ENCODE measurements at places on chromosomes 3 and 15.

GRCh38 chr3:187741403-187742350, 3.6 kb downstream of the BCL6 start:
- peak; percentile 61 for DNase-seq

DNA sequence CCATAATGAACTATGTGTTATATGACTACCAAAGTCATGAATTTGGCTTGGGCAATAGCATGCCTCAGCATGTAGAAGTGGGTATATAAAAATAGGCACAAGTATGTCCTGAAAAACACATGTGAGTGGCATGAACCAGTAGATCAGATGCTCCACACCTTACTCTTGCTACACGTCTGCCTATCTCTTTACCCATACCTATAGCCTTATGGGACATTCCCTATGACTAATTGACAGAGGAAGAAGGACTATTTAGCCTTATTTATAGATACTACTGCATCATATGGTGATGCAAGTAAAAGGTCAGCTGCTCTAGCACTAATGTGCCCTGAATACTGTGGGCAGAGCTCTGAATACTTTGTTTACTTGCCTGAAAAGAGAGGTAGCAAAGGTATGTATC, 81.0 kb upstream of the ZPLD1 start:
- no peak for DNase-seq

DNA sequence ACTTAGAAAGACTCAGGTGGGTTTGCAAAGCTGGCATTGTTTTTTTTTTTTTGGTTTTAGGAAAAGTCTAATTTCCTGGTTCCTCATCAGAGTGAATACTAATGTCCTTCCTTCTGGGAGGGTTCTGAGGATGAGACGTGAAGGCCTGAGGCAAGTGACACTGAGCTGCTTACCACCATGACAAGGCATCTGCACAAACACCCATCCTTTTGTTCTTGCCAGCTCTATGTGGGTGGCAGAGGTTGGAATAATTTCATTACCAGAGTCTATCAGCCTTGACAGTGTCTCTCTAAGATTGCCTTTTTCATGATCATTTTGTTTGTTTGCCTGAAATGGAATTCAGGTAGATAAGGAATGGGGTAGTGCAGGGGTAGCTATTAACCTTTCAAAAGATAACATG, 17.1 kb downstream of the RTP4 start:
- no peak for DNase-seq

- DNase-seq = peak; percentile 27
These were observed 80.3 kb downstream of the CPN2 start for GRCh38 chr3:194270627-194271459.

DNA sequence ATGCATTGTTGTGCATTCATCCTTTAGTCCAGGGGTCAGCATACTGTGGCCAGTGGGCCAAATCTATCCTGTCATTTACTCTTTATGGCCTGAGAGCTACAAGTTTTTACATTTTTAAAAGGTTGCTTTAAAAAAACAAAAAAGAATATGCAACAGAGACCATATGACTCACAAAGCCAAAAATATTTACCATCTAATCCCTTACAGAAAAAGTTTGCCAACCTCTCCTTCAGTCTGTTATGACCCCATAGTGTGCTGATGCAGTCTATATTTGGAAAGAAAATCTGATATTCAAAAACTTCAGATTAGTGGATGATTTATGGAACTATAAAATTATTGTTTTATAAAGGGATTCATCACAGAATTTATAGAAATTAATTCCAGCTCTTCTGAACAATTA, 237.5 kb upstream of the IL12A start:
- no peak for DNase-seq

DNA sequence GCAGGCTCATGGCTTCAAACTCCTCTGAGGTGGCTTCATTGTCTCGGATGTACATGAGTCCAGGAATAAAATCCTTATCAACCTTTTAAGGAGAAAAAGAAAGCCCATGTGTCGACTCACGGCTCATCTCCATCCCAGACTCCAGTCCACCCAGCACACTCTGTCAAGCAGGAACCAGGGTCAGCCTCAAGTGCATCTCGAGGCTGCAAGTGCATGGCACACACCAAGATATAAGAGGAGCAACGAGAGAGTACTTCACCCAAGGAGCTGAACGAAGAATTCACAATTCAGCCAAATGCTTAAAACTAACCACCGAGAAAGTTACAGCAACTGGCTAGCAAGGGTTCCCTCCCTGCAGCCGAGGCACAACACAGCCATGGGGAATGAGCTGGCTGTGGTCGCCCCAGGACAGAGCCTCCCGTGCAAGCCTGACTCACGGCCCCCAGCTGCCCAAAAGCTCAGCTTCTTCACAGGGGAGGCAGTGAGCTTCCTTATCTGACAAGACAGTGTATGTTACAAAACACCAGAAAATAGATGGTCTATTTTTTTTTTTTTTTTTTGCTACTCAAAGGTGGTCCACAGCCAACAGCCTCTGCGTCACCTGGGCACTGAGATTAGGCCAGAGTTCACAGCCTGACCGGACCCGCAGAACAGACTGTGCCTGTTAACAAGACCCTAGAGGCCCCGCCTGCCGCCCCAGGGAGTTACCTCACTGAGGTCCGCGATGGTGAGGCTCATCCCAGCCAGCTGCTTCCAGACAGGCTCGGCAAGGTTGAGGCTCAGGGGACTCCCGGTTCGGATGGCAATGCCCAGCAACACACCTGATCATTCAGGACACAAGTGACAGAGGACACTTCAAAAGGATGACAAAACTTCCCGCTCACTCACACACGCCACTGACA, 15.9 kb upstream of the OCA2 start:
- no peak for DNase-seq

DNA sequence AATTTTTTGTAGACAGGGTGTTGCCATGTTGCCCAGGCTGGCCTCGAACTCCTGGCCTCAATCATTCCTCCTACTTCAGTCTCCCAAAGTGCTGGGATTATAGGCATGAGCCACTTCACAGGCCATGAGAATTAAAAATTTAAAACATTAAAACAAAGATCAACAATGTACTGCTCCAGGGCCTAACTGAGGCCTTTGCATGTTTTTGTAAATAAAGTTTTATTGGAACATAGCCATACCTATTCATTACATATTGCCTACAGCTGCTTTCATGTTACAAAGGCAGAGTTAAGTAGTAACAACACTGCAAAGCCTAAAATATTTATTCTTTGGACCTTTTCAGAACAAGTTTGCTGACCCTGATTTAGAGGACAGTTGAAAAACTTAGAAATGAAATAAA, 9.6 kb downstream of the VPS39 start:
- DNase-seq = no peak

DNA sequence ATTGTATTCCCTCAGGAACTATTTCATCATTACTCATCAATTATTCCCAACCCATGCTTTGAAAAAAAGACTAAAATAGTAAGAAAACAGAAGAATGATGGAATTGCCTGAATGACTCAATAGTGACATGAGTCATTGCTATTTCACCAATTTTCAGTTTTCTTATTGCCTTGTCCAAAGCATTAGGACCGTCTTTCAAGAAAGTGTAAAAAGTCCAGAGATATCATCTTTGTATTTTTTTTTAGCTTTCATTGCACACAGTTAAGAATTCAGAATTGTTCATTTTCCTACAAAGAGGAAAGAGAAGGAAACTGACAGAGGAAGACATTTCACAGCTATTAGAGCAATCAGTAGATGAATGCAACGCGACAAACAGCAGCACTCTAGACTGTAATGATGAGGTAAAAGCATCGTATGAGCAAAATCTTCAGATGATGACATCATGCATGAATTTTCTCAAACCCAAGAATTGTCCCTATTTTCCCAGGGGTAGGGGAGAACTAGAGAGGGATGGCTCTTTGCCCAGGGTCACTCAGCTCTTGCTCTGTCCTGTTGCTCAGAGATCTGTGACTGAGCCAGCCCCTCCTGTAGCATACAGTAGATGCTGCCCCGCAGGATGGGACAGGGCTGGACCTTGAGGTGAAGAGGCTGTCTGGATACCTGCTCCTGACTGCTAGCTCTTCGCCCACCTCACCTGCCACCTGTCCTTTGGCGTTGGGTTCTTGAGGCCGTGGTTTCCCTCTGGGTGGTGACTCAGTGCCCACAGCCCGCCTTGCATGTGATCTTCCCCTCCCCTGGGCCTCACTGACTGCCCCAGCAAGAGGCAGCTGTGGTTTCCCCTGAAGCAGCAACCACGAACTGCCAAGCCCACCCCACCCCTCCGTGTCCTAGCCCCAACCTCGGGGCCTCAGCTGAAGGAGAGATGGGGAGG, 84.8 kb downstream of the PPCDC start:
- DNase-seq = no peak

GRCh38 chr3:89252860-89253259, 145.4 kb downstream of the EPHA3 start:
- no peak for DNase-seq

- no peak for DNase-seq
These were observed 97.4 kb downstream of the SLC9A9 start for GRCh38 chr3:143750841-143751240.

GRCh38 chr3:123349566-123350435, 99.1 kb downstream of the ADCY5 start:
- no peak for DNase-seq

DNA sequence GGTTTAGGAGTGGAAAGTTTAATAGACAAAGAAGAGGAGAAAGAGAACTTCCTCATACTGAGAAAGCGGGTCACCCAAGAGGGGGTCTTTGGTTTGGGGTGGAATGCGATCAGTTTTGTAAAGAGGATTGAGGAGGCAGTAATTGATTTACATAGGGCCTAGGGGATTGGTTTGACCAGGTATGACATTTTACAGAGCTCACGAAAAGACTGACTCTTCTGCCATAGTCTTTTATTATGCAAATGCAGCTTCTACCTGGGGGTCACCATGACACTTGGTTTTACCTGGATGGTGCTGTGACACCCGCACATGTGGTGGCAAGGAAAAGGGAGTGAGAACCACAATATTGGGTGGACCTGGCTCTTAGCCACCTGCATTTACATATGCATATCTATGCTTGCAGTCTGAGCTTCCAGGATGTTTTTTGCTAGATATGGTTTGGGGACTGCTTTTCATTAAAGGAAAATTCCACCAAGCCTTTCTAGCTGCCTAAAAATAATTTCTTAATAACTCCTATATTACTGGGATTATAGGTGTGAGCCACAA, 6.9 kb upstream of the NME9 start:
- DNase-seq = no peak

DNA sequence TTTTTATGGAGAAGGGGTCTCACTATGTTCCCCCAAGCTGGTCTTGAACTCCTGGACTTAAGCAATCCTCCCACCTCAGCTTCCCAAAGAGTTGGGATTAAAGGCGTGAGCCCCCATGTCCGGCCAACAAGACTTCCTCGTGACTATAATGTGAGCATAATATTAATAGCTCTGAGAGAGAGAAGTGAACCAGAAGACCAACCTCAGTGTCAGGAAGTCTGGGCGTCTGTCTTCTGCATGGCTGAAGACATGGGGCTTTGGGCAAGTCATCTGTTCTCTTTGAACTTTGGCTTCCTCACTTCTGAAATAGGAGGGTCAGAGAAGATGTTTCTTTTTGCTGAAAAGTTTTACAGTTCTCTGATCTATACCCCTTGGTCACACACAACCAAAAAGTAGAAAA, 92.1 kb downstream of the SLC49A4 start:
- DNase-seq = no peak

DNA sequence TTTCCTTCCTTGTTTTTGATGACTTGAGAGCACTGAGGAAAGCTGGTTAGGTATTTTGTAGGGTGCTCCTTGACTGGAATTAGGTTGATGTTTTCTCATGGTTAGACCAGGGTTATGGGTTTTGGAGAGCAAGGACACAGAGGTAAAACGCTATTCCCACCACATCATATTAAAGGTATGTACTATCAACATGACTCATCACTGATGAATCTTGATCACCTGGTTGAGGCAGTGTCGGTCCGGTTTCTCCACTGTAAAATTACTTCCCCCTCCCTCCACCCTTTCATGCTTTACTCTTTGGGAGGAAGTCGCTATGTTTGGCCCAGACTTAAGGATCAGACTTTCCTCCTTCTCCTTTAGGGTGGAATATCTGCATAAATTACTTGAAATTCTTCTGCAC, 201.6 kb downstream of the EDEM1 start:
- DNase-seq = no peak

- DNase-seq = no peak
These were observed 116.3 kb downstream of the TMCO5A start for GRCh38 chr15:38050529-38051448.

GRCh38 chr3:177464392-177465256, 267.3 kb upstream of the TBL1XR1 start:
- DNase-seq = no peak

DNA sequence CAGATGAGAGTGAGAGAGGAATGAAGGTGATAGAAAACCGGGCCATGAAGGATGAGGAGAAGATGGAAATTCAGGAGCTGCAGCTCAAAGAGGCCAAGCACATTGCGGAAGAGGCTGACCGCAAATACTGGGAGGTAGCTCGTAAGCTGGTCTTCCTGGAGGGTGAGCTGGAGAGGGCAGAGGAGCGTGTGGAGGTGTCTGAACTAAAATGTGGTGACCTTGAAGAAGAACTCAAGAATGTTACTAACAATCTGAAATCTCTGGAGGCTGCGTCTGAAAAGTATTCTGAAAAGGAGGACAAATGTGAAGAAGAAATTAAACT, 88.9 kb downstream of the EOMES start:
- peak; percentile 59 for DNase-seq

GRCh38 chr3:28328188-28329151, 20.1 kb upstream of the ZCWPW2 start:
- DNase-seq = peak; percentile 1

DNA sequence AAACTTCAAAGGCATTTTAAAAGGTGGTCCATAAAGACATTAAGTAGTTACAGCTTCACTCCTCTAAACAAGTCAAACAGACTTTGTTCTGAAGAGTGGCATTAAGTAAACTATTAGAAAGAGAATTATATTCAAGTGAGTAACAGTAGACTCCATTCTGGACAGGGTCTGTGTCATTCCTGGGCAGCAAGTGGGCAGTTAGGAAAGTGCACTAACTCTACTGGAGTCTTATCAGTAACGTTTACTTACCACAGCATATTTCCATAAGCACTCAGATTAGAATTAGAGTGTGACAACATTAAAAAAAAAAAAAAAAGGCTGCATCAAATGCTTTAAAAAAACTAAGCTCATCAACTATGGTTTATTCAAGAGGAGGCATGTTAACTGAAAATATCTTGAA, 10.6 kb downstream of the UBR1 start:
- DNase-seq = no peak

DNA sequence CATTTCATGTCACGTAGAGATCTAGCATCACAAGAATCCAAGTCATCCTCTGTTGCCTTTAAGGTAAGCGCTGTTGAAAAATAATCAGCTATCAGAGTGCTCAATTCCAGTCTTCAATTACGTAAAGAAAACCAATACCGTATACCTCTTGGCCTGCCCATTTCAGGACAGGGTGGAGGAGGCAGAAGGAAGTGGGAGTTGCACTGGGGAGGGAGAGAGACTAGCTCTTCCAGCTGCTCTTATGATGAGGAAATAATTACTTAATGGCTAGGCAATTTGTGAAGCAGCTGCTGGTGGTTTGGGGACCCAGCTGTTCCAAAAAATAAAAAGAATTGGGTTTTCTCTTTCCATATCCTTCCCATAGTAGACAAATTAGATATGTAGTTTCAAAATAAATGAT, 365.8 kb upstream of the MCTP2 start:
- DNase-seq = peak; percentile 12

GRCh38 chr3:18655827-18656226, 230.7 kb upstream of the SATB1 start:
- DNase-seq = no peak

- no peak for DNase-seq
These were observed 25.7 kb upstream of the MB21D2 start for GRCh38 chr3:192943393-192943792.

Data from NCI-H69 (cell line).